ENCODE measurements at places on chromosomes 1 and 21.
A peak's percentile ranks its signal among the peaks of the same experiment; 100 is the strongest.

- DNase-seq: no peak
Observed at GRCh38 chr1:183945428-183946319, 91.9 kb downstream of the COLGALT2 start.

DNA sequence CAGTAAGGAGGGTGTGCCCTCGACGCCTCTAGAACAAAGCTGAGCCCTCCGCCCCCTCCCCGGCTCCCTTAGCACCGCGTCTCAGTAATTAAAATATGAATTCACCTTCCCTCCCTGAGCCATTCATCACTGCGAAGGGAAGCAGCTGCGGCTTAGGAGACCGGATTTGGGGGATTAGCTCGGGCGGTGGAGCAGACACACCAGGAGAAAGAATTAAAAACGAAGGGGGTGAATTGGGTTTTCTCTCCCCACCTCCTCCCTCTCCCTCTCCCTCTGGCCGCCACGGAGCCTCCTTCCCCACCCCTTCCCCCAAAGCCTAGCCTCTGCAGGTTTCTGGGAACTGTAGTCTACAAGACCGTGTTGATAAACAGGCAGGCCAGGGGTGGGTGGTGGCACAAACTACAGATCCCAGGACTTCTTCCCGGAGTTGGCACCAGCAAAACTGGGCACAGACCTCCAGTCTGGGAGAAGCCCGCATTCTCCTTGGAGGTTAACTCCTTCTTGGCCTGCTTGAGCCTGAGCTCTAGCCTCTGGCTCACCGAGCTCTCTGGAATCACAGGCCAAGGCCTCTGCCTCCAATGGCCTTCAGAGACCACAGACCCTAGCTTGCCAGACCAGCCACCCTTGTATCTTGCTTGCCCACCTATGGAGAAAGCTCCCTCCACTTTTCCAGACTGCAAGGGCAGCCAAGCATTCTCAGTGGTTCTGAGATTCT lies 10.8 kb downstream of the BLACAT1 start:
- no peak for DNase-seq

DNA sequence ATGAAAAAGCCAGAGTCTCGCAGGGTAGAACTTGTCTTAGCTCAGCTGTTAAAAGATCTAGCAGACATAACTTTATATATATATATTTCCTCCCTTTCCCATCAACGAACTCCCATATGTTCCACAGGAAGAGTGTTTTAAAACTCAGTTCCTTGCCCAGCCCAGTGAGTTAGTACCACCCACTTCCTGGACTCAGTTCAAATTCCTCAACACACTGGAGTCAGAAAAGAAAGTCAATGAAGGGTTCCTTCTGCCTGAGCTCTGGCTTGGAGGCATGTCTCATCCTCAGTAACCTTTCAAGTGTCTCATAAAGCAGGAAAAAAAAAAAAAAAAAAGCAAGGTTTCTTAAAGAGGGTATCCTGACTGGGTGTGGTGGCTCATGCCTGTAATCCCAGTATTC lies 15.6 kb downstream of the TPM3 start:
- no peak for DNase-seq

DNA sequence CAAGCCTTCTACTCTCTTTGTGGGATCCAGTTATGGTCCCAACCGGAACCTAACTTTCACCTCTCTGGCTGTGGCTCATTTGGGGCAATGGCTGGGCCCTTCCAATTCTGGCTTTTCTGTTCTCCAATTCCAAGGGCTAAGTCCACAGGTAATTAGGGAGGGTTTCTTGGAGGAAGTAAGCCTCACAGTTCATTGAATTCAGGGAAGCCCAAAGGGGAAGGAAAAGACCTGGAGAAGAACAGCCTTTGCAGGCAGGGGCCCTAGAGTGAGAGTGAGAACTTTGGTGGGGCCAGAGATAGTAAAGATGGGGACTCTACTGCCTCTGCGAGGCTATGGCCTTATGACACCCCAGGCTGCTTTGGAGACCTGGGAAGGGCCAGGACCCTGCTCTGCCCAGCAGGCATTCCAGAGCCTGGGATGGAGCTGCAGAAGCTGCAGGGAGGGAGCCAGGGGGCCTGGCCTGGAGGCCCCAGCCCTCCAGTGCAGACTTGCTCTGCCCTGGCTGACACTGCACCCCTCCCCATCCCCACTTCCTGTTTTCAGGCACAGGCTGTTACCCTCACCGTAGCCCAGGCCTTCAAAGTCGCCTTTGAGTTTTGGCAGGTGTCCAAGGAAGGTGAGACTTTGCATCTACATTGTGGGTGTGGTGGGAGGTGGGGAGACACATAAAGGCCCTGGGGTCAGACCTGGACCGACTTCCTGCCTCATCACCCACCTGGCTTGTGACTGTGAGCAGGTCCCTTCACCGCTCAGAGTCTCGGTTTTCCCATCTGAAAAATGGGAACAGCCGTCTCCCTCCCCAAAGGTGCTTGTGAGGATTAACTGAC lies 18.9 kb downstream of the LDLRAP1 start:
- DNase-seq: no peak

DNA sequence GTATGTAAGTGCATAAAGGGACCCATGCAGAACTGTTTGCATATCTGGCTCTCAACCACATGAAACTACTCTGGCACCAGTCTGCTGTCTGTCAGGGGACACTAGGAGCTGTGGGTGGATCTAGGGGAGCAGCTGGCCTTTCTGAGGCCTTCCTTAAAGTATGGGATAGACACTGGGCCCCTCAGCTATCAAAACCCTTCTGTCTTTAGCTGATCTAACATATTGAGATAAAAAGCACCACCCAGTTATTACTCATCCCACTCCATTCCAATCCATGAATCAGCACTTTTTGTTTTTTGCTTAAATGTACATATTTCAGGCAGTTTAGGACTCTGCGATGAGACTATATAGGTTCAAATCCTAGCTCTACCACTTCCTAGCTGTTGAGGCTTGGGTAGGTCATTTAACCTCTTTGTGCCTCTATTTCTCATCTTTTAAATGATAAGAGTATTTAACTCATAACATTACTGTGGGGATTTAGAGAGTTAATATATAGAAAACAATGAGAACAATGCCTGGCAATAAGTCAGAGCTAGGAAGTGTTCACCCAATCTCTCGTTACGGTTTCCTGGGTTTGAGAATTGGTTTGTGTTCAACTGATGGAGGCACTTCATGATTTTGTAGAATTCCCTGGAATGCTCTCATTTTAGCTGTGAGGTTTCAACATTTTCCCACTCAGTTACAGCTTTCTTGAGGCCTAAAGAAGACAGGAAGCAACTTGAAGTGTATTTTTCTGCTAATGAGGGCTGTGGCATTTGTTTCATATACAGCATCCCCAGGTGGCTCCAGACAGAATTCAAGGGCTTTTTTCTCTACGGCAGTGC lies 68.9 kb downstream of the LRIG2 start:
- DNase-seq: no peak

DNA sequence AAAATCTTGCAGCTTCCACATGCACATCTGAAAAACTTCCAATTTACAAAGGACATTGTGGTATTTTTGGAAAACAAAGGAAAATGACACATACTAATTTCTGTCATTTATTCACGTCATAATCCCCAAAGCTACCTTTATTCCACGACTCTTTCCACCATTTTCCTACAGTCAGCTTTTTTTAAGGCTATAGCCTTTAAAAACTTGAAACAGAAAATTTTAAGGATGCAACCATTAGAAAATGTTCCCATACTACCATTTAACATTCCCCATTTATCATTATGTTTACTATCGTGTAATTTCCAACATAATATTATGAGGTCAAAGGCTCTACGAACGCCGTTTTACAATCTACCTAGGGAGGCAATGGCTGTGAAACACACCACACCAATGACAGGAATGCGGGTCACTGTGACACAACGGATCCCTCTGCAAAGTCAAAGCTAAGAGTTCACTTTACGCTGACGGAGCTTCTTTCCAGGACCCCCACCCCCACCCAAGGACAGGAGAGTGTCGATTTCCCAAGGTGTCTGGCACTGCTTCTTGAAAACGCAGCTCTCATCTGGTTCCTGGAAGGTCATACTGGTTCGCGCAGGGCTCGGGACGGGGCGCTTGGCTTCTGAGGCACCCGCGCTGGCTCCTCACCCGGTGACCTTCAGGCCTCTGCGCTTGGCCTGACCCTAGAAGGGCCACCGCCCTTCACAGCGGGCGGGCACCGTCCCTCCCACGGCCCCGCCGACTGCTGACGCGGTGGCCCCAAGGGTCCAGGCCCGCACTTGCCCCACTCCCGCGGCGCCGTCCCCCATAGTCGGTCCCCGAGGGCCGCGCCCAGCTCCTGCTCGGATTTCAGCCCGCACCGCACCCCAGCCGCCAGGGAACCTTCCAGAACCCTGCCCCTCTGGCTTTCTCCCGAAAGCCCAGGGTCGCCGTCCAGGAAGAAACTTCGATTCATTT lies 50.5 kb upstream of the ATF3 start:
- no peak for DNase-seq

GRCh38 chr1:55463814-55464475 lies 248.8 kb upstream of the USP24 start:
- no peak for DNase-seq

DNA sequence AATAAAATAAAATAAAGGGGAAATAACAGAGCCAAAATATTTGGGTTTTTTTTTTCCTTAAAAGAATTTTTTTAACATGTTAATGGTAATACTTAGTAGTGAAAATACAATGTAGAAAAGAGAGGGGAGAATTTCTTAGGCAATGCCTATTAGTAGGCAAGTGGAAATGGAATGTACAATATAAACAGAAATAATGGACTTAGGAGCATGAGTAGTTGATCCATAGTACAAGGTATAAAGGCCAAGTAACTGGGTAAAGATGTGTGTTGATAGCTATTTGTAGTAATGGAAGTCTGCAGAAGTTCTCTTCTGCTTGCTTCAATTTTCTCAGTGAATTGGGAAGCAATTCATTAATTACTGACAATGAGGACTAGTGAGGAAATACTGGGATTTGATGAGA lies 34.4 kb downstream of the TESK2 start:
- DNase-seq: no peak

GRCh38 chr1:43552813-43553212 lies 22.1 kb downstream of the PTPRF start:
- DNase-seq: no peak

DNA sequence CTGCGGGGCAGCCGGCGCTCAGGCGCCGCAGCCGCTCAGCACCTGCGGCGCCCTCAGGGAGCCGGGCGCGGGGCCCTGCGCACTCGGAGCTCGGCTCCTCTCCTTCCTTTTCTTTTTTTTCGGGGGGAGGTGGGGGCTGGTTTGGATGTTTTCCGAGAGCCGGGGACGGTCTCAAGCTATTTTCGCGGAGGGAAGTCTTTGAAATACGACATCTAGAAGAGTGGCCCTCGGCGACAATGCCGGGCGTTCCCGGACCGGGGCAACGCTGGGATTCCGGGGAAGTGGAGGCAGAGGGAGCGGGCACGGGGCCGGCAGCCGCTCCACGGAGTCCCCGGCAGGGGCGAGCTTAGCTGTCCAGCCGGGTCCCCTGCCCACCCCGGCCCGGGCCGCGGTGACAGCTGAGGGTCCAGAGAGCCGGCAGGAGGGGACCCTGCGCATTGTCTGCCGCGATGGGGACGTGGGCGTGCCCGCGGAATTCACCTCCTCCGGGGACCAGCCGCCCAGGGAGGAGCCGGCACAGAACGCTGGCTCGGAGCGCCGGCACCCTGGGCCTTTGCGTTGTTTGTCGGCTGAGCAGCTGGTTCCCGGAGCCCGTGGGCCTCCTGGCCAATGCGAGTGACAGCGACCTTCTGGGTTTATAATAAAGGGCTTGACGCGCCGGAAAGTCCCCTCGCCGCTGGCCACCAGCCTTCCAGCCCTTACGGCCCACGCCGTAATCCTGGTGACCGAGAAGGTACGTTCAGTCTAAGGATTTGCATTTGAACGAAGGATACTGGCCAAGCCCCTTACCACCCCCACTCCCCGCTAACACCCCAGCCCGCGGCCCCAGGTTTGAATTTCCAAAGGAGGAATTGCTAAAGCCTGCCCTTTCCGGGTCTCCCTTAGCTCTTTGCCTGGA lies 582 bp downstream of the SLC37A1 start:
- DNase-seq: peak; percentile 61

- DNase-seq: no peak
Observed at GRCh38 chr1:230902349-230902923, 34.1 kb upstream of the C1orf198 start.

GRCh38 chr1:101357444-101357986 lies 120.7 kb downstream of the S1PR1 start:
- peak; percentile 21 for DNase-seq

GRCh38 chr1:42369471-42369870 lies 11.1 kb upstream of the RIMKLA start:
- no peak for DNase-seq

DNA sequence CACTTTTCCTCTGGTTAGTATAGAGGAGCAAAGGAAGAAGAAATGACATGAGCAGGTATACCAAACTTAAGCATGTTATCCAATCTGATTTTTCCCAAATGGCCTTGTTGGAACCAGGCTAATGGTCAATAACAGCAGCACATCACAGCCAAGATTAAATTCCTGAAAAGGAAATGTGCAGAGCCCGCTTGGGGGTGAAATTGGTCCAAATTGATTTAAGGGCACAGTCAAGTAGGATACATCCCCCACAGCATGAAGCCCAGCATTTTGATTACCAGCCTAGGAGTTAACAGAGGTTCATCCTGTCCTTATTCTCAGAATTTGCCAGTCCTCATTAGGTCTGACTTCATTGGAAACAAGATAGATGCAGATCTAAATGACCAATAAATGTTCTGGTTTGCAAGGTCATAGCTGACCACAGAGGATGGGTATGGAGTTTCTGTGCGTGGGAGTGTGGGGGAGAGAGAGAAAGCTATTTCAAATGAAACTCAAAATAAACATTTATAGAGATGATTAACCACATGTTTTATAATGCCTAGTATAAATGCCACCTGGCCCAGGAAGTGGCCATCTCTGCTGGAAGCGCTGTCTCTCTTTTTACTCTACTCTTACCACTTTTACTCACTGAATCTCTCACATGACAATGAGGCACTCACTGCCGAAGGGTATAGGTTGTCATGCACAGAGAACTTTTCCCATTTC lies 38.7 kb downstream of the RGS5 start:
- no peak for DNase-seq

DNA sequence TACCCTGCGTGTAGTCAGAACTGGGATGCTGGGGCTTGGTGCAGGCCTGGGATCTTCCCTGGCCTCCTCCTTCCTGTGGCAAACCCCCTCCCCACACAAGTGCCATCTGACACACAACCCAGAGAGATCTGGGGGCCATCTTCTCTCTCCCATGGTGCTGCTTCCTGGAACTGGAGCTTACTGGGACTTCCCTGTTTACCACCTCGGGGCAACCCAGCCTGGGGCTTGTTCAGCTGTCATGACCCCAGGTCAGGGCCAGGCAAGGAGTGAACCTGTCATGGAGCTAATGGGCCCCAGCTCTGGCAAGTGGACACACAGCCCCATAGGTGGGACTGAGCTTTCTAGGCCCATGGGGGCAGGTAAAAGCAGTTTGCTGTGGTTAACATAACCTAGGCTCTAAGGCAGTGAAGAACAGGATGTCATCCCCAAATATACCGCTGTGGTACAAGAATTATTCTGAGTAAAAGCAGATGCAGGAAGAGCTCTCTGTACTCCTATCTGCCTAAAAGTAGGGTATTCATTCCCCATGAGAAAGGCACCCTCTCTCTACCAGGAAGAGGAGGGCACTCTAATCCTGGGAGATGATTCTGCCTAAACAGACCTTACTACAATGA lies 2.4 kb downstream of the TRIM11 start:
- no peak for DNase-seq
